Right atrium auricular region (tissue), 2 donors: ENCODE measurements at places on chromosomes 1 and 21. TPM values are rescaled to one million over a fixed set of nuclear protein-coding genes. Genes with fewer than 3 reads are reported as not detected.

MMEL1 gene
- total RNA-seq, result not detected

NID1 gene
- total RNA-seq, result 95.1 TPM

RGS1 gene
- total RNA-seq, result 24.7 TPM

BARHL2 gene
- total RNA-seq, result not detected

TTC3 gene
- total RNA-seq, result 63.6 TPM

IFI44L gene
- 3.3 TPM for total RNA-seq

BACH1 gene
- 16.0 TPM for total RNA-seq

CLCNKB gene
- total RNA-seq, result 3.9 TPM

DNAJC28 gene
- total RNA-seq, result 4.5 TPM

CNTN2 gene
- 0.41 TPM for total RNA-seq

ZNF683 gene
- not detected for total RNA-seq

NBPF10 gene
- 0.67 TPM for total RNA-seq
